ENCODE measurements at places on chromosomes 16 and 17. TPM values are rescaled to one million over a fixed set of nuclear protein-coding genes. Genes with fewer than 3 reads are reported as not detected.

Gene ACAP1
- total RNA-seq = 1.4 TPM

Gene CHST5
- not detected for total RNA-seq

Gene GDPD1
- total RNA-seq = 0.92 TPM

Gene NOD2
- 0.07 TPM for total RNA-seq

Gene LYRM1
- total RNA-seq = 32.8 TPM

DNA sequence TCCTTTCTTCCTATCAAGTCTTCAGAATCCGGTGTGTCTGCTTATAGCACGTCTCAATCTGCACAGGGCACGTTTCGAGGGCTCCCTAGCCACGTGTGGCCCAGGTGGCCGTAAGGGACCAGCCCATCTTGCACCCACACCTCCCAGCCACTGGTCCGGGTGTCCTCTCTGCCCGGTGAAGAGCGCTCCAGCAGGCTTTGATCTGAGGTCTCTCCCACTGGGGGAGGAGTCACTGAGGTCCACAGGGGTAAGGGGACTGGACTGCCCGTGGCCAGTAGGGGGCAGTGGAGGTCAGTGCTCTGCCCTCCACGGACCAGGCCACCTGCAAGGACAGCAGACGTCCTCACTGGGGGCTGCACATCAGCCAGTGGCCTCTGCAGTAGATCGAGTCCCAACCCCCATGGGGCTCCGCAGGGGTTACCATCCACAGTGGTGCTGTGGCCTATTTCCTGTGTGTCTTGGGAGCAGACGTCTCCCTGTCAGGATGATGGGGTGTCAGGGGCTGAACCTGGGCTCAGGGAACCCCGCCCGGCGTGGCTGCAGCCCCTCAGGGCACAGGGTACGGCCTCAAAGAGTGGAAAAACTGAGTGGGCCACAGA lies 204.1 kb upstream of the CIBAR2 start:
- DNase-seq = no peak

DNA sequence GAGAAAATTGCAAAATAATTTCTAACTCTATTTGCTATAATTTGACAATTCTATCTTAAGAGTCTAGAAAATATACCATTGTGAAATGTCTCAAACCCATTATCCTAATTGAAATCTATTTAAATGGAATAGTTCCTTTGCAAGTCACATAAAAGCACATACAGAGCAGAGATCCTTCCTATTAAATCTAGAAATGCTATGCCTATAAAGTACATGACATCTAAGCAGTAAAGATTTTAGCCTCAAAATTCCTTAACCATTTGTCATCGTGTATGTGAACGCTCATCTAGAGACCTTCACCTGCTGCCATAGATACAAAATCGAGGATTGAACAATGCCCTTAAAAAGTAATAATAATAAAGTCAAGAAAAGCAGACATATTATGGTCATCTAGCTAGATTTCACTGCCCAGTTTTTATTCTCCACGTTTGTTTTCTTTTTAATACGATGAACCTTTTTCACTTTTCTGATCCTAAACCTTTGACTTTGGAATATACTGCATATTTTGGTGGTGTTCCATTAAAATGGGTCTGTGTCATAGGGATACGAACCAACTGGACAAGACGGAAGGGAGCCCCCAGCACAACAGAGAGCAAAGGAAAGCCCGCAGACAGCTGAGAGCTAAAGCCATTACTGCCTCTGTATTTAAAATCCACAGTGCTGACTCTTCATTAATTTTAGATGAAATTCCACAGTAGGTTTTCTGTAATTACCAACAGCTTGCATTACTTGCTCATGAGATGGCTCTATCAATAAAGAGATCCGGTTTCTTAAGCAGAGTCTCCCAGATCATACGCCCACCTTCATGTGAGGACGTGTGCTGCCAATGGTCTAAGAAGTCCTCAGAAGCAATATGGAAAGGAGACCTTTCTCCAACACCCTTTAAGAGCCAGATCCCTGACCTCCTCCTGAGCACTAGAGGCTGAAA lies 17.6 kb downstream of the TEX2 start:
- DNase-seq = no peak

- DNase-seq = no peak
Measured at GRCh38 chr17:51638971-51639370, 378.6 kb downstream of the UTP18 start.

DNA sequence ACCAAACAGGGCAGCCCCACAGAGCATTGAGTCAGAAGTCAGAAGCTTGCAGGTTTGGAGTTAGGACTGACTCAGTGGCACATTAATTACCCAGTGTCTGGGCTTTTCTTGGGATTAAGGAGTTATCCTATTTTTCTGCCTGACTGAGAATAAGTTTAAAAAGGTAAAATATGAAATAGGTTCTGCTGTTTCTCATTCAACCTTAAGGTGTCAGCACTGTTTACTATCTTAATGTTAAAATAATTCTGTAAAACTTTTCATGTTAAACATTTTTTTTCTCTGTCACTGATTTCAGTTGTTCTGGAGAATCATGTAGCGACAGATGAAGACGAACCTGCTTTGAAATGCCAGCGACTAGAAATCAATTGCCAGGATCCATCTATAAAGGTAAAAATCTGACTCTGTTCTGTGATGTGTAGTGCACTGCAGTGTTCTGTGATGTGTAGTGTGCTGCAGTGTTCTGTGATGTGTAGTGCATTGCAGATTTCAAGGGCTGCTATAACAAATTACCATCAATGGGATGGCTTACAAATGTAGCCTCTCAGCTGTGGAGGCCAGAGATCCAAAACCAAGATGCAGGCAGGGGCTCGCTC lies 128.0 kb downstream of the LAT start:
- no peak for DNase-seq

DNA sequence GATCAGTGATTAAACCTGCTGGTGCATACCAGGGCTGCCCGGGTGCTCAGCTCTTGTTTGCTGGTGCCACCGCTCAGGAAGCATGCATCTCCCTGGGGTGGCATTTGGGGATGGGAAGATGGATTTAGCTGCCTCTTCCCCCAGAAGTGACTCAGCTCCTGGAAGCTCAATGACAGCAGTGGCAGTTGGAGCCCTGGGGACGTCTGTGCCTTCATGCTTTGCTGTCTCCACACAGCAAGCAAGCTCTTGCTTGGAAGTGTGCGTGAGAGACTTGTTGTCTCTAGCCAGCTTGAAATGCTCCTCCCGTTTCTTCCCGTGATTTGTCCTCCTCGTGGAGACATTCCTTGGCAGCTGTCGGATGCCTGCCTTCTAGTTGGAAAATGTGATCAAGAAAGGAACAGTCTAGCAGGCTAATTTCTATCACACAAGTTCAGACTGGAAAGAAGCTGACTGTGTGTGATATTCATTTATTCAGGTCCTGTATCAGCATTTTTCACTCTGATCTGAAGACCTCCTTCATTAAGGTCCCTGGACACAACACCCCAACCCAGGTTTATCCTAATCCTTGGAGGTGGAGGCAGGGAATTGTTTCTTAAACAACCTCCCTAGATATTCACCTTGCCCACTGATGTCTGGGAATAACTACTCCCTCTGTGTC lies 73.0 kb downstream of the BMERB1 start:
- DNase-seq = no peak

GRCh38 chr16:86317813-86318650 lies 192.3 kb upstream of the FOXF1 start:
- DNase-seq = no peak

GRCh38 chr17:7307686-7308624 lies 527 bp downstream of the EIF5A start:
- DNase-seq = no peak

DNA sequence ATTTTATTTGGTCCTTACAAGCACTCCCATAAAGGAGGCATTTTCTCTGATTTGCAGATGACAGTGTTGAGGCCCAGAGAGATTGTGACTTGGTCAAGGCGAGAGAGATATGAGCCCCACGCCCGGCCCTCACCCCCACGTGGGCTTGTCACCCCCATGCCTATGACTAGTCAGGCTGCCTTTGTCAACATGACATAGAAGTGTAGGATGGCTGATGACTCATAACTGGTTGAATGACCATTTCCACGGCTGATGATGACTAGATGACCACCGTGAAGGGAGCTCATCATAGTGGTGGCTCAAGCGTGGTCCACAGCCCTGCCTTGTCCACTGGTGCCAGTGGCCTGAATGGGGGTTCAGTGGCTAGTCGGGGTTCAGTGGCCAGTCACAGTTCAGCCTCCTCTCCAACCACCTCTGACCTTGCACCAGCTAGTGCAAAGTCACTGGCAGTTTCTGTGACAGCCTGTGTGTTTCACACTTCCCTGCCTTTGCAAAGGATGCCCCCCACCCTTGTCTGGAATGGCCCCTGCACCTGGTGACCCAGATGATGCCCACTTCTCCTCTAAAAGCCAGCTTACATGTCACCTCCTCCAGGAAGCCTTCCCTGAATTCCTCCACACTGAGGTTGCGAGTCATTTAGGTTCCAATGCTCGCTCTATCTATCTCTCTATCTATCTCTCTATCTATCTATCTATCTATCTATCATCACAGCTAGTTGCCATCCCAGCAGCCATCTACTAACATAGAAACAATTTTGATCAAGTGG lies 3.8 kb upstream of the WSCD1 start:
- no peak for DNase-seq

DNA sequence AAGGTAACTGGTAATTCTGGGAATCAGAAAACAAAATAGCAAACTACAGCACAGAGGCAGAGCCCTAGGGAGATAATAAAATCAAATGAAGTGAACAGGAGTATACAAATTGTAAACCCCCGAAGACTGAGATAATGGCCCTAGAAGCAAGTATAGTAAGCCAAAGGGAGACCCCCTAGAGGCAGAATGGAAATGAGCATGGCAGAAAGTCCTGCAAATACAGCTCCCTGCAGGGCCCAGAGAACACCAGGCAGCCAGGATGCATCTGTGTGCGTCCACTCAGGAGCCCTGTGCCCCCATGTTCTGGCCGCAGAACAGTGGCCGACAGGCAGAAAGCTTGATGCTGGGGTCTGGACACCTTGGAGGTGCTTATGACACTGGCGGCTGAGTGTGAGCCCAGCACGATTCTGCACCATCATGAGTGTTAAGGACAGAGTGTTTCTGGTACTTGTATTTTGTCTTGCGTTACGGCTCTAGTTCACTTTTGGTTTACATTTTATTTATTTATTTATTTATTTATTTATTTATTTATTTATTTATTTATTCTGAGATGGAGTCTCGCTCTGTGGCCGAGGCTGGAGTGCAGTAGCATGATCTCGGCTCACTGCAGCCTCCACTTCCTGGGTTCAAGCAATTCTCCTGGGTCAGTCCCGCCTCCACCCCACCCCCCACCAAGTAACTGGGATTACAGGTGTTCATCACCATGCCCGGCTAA lies 48.7 kb downstream of the RGS9 start:
- DNase-seq = no peak

DNA sequence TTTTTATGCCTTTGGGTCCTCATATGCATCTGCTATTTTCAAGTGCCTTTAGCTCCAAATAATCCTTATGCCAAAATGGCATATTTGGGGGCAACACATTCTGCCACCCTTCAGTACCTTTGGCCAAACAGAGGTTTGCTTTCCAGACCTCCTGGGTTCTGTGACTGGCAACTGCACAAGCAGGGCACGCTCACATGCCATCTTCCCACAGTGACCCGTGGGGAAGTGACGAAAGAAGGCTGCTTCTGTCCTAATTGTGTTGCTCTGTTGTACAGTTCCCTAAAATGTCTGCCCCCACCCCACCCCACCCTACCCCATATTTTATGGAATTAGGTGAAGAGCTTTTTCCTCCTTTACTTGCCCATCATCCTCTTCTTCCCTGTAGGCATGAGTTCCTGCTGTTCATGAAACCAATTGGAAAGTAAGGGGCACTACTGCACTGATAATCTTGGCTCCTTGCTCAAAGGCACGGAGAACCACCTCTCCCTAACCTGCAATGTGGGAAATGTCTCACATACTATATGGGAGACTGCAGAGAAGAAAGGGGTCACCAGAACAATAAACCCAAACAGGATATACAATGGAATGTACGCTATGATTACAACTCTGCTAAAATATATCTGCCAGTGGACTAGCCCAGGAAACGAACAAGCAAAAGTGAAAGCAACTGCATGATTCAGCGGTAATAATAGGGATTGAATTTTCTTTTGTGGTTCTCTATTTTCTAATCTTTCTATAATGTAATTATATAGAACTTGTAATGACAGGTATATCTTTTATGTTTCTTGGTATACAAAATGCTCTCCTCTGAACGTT lies 3.3 kb upstream of the SLFN12L start:
- no peak for DNase-seq

- DNase-seq = no peak
Measured at GRCh38 chr17:2796164-2797125, at the start of gene RAP1GAP2. RAP1GAP2 (plus strand) TSS chr17:2796438; CDS start chr17:2796528, 90 bp downstream.

GRCh38 chr17:82023447-82024241 lies 539 bp downstream of the LRRC45 start:
- DNase-seq = no peak

DNA sequence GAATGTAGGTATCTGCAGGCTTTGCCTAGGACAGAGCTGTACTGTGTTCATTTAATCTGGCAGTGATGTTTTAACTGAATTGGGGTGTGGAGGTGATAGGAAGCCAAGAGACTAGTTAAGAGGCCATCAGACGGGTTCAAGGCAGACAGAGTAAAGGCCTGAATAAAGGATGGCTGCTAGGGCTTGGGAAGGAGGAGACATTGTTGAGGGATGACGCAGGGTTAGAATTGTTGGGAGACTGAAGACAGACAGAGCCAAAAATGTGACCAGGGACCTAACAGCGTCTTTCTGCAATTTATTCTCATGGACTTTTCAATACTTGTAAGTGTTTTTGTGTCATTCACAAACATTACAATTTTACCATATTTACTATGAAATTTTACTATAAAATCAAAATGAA lies 48.6 kb upstream of the MYH10 start:
- no peak for DNase-seq

GRCh38 chr17:61574542-61575351 lies 16.3 kb downstream of the NACA2 start:
- DNase-seq = no peak

- no peak for DNase-seq
Measured at GRCh38 chr16:56460101-56460500, 8.7 kb downstream of the OGFOD1 start.

DNA sequence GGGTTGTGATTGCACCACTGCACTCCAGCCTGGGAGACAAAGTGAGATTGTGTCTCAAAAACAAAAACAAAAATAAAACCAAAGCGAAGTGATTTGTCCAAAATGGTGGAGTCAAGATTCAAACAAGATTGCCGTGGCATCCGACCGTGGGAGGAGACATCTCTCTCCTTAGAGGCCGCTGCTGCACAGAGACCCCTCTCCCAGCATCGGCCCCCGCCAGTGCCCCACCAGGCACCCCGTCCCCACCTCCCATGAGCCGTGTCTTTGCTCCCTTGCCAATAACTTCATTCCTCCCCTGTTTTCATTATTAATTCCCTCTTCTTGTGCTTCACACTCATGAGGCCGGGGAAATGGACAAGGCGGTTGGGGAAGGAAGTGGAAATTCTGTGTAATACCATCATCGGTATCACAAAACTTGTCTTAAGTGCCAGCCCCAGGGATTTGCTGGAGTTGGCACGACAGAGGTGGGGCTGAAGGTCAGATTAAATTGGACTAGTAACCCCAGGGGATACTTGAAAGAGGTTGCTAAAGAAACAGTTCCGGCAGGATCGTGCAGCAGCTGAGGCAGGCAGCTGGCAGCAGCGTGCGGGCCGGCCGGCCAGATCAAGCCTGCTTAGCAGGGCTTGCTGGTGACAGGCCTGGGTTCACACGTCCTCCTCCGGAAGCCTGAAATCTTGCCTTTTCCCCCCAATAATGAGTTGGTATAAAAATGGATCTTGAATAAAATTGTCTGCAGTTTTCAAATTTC lies 66.8 kb downstream of the RTN4RL1 start:
- no peak for DNase-seq

All from epithelial cell of proximal tubule (primary cell).